Stomach (tissue), 19 donors: ENCODE measurements at places on chromosomes 16 and 17. TPM values are rescaled to one million over a fixed set of nuclear protein-coding genes. Genes with fewer than 3 reads are reported as not detected.
A peak's percentile ranks its signal among the peaks of the same experiment; 100 is the strongest.

DNA sequence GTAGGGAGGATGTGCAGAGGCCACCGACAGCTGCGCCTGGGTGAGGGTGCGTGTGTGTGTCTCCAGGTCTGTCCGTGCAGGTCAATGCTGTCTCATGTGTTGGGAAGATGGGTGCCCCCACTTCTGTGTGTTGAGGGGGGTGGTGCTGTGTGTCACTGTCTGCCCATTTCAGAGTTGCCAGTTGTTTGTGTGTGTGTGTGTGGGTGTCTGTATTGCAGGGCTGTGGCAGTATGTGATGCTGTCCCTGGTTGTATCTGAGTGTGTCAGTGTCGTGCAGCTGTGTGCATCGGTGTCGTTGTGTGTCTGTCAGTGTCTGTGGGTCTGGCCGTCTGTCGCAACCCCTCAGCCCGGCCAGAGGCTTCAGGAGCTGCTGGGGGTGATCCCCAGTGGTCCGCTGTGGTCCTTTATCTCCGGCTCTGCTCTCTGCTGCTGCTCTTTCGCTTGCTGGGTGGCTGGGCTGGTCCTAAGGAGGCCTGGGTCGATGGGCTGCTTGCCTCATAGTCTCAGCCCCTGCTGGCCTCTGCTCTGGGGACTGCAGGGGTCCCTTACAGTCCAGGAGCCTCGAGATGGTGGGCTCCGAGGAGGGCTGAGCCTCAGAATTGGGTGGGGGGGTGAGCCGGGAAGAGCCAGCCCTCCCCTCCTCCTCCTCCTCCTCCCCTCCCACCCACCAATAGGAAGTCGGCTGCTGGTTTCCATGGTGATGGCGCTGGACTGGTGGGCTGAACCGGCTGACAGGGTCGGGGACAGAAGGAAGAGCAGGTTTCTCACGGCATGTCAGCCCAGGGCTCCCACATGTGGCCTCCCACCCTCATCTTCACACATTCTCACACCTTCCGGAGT lies at the start of gene TSPOAP1:
Gene TSPOAP1 (minus strand): TSS at position 601 of the 840 bp plus-strand sequence. CDS start 875 bp downstream, outside the sequence.
- peak within 1 kb of the TSS; percentile 31 for H3K4me3 ChIP-seq
- H3K4me1 ChIP-seq, result peaks cover 42% of the 10 kb centered on the region
- peaks cover 17% of the 10 kb centered on the region for H3K27me3 ChIP-seq
- no peak for DNase-seq
- no peaks in the 10 kb centered on the region for H3K36me3 ChIP-seq
- H3K27ac ChIP-seq, result peak within 1 kb of the TSS; percentile 17

DNA sequence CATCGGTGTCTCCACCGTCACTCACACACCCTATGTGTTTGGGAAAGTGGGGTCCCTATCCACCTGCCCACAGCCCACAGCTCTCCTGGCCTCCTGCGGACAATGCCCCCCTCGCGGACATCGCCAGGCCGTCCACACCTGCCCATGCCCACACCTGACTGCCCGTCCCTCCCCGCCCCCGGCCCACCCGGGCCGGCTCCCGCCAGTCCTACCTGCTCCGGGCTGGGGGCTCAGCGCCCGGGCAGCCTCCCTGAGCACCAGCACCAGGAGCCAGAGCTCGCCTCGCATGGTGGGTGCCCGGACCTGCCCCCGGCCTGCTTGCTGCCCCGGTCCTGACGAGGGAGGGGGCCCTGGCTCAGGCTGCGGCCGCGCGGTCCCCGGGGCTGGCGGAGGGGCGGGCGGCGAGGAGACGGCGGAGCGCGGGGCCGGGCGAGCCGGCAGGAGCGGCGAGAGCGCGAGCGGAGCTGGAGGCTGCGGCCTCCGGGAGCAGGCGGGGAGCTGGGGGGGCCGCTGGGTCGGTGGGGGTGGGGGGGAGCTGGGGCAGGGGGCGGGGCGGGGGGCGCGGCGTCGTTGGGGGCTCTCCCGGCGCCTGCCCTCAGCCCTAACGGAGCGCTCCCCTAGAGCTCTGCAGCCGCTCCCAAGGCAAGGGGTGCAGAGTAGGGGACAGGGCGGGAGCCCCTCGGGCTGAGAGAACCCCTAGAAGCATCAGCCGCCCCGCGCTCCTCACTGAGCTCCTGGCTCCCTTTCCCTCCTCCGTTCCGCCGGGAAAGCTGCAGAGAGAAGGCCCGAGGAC lies at the start of gene PLXDC1:
Gene PLXDC1 (minus strand): TSS at position 488 of the 793 bp plus-strand sequence. CDS start 200 bp downstream, at position 288.
- no peaks in the 10 kb centered on the region for H3K36me3 ChIP-seq
- H3K4me1 ChIP-seq, result peaks cover 21% of the 10 kb centered on the region
- H3K27me3 ChIP-seq, result peaks cover 23% of the 10 kb centered on the region

DNA sequence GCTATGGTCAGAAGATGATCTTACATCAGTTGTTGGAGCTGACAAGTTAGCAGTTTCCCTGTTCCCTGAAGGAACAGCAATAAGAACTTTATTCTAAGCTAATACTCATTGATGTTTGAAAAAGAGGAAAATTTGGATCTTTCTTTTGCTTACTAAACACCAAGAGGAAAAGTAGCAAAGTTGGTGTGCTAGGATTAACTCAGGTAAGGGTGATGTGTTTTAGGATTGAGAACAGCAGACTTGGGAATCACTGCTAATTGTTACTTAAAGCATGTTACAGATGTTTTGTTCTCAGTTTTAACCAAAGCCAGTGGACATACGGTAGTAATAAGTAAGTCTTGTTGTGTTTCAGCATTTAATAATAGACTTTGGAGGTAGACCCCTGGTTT lies 3.7 kb downstream of the SETD6 start:
- H3K27me3 ChIP-seq, result no peaks in the 10 kb centered on the region
- H3K27ac ChIP-seq, result no peak overlapping the region
- H3K4me3 ChIP-seq, result no peak overlapping the region
- DNase-seq, result no peak
- H3K4me1 ChIP-seq, result peaks cover 8% of the 10 kb centered on the region
- H3K36me3 ChIP-seq, result peaks cover 58% of the 10 kb centered on the region

DNA sequence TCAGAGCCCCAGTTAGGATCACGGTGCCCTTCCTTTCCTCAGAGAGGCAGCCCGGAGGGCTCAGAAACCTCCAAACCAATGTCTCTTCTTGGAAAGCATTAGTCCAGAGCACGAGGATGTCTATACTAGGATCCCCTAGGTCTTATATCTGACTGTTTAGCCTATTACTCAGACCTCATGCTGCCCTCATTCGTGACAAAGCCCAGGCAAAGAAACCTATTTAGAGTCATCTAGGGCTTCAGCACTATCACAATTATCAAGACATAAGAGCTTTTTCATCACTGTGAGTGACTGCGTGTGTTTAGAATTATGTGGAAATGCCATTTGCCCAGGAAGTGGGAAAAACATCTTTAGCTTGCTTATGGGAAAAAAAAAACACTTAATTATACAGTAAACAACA lies 159.8 kb upstream of the NOL11 start:
- H3K4me1 ChIP-seq, result peaks cover 6% of the 10 kb centered on the region
- H3K36me3 ChIP-seq, result peaks cover 4% of the 10 kb centered on the region
- no peak overlapping the region for H3K4me3 ChIP-seq

Gene CCDC200
- polyA plus RNA-seq, result not detected

- no peak for DNase-seq
- H3K27ac ChIP-seq, result no peak overlapping the region
- H3K27me3 ChIP-seq, result peaks cover 22% of the 10 kb centered on the region
- H3K36me3 ChIP-seq, result no peaks in the 10 kb centered on the region
- H3K4me3 ChIP-seq, result no peak overlapping the region
- H3K4me1 ChIP-seq, result peaks cover under 1% of the 10 kb centered on the region
Measured at GRCh38 chr17:2718150-2718938, 6.8 kb upstream of the CLUH start.

DNA sequence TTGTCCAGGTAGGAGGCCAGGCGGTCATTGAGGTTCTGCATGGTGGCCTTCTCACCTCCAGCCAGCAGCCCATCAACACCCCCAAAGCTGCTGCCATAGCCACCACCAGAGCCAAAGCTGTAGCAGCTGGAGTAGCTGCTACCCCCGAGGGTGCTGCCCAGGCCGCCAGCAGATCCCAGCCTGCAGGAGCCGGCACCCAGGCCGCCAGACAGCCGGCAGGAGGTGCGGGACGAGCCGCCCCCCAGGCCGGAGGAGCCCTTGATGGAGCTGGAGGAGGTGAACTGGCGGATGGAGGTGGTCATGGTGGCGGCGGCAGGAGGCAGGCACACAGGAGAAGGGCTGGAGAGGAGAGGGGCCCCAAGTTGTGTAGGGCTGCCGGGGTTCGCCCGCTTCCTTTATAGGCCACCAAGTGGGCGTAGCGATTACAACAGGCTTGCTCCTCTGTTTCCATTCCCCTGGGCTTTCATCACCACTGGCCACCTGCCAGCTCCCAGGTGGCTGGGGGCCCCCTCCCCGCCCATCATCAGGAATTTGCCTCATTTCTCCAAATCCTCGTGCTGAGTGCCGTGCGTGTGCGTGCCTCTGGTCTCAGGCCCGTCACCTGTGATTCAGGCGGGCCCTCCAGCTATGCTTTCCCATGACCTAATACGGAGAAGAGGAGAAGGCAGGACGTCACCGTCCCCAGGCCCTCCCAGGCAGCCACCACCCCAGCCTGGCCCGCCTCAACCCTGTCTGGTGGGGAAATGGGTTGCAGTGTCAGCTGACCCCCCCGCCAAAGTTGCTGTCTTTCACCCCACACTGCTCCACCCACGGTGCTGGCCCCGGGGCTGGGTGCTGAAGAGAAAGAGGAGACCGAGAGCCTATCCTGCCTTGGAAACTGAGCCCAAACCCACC lies at the start of gene KRT17:
Gene KRT17 (minus strand): TSS at position 368 of the 894 bp plus-strand sequence. CDS start 66 bp downstream, at position 302.
- no peaks in the 10 kb centered on the region for H3K4me1 ChIP-seq
- no peak within 1 kb of the TSS for H3K27ac ChIP-seq
- DNase-seq, result no peak
- H3K4me3 ChIP-seq, result no peak within 1 kb of the TSS

Gene SDR42E1
- 1.8 TPM for polyA plus RNA-seq

GRCh38 chr16:27531826-27532800 lies 17.6 kb downstream of the GTF3C1 start:
- no peaks in the 10 kb centered on the region for H3K27me3 ChIP-seq
- H3K4me3 ChIP-seq, result no peak overlapping the region
- H3K4me1 ChIP-seq, result no peaks in the 10 kb centered on the region
- no peak overlapping the region for H3K27ac ChIP-seq
- no peak for DNase-seq
- H3K36me3 ChIP-seq, result peaks cover 100% of the 10 kb centered on the region

Gene FOXC2
- 0.08 TPM for polyA plus RNA-seq

DNA sequence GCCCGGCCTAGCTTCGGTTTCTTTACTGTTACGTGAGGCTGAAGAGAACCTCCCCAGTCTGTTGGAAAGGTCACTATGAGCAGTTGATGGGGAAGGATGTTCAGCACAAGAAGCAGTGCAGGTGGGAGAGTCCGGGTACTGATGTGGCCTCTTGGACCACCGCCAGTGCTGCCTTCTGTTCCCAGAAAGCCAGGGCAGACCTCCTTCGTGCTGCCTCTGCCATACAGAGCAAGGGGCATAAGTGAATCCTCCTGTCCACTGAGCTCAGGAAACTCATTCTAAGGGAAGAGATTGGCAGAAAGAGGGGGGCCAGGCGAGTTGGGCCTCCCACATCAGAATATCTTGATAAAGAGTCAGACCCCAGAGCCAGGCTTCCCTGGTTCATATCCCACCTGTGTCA lies 3.7 kb downstream of the PPP4C start:
- no peaks in the 10 kb centered on the region for H3K27me3 ChIP-seq
- H3K4me1 ChIP-seq, result peaks cover 24% of the 10 kb centered on the region
- H3K36me3 ChIP-seq, result peaks cover 72% of the 10 kb centered on the region
- H3K4me3 ChIP-seq, result no peak overlapping the region

Gene KRT16
- not detected for polyA plus RNA-seq

Gene CEP295NL
- polyA plus RNA-seq, result not detected

Gene MYCBPAP
- 0.25 TPM for polyA plus RNA-seq

Gene KAT7
- polyA plus RNA-seq, result 5.0 TPM

- H3K36me3 ChIP-seq, result peaks cover 67% of the 10 kb centered on the region
- DNase-seq, result no peak
- no peak overlapping the region for H3K27ac ChIP-seq
- H3K27me3 ChIP-seq, result no peaks in the 10 kb centered on the region
- H3K4me1 ChIP-seq, result peaks cover 43% of the 10 kb centered on the region
Measured at GRCh38 chr16:24976061-24976779, 38.9 kb downstream of the ARHGAP17 start.

Gene CACNA1H
- polyA plus RNA-seq, result 1.5 TPM

DNA sequence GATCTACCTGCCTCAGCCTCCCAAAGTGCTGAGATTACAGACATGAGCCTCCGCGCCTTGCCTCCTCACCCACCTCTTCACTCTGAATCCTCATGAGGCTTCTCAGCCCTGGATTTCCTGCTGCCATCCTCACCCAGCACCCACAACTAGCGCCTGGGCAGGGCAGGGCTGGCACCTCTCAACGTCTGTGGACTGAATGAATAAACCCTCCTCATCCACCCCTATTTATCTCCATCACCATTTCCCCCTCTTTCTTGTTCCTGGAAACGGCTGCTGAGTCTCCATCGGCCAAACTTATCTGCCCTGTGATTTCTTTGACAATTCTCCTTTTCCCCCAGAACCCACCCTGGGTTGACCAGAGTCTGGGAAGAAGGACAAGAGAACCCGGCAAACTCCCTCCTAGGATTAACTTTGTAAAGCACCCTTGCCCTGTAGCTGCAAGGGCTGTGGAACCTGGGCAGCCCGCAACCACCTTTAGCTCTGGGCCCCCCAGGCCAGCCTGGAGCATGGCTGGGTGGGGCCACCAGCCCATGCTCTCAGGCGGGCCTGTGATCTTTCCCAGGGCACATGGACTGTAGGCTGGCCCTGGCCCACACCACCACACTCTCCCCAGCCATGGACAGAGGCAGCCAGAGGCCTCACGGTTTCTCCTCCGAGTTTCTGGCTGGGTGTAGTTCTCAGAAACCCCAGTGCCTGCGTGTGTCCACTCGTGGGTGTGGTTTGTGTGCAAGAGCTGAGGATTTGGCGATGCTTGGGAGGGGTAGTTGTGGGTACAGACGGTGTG lies 2.4 kb downstream of the SPN start:
- peak overlapping the region; percentile 41 for H3K4me3 ChIP-seq
- H3K27me3 ChIP-seq, result peaks cover 17% of the 10 kb centered on the region
- DNase-seq, result no peak
- no peaks in the 10 kb centered on the region for H3K36me3 ChIP-seq
- no peaks in the 10 kb centered on the region for H3K4me1 ChIP-seq
- no peak overlapping the region for H3K27ac ChIP-seq

Gene WNT9B
- polyA plus RNA-seq, result not detected

Gene KRT33B
- not detected for polyA plus RNA-seq

Gene MAPT
- polyA plus RNA-seq, result 4.1 TPM

Gene HOXB1
- not detected for polyA plus RNA-seq
